ENCODE measurements at places on chromosomes 12 and 14.
A peak's percentile ranks its signal among the peaks of the same experiment; 100 is the strongest.

DNA sequence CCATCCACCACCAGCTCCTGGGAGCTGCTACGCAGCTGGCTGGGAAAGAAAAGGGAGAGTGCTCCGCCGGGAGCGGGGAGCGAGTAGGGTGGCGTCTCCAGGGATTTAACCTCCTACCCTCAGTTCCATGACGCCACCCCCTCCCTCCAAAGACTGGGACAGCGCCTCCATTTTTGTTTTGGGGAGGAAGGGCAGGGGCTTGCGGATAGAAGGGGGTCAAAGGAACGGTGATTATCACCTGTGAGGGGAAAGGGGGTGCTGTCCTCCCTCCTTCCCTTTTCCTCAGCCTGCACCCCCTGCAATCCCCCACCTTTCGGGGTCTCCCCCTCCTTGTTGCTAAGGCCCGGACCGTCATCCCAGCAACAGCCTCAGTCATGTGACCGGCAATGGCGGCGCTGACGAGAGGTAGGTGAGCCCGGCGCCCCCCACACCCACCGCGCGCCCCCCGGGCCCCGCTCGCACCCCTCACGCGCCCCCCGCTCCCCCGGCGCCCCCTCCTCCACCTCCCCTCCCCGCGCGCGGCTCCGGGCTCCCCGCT is at the start of gene DTX3:
Gene DTX3, plus strand, starts transcription at position 371 of the 538 bp plus-strand sequence. CDS start 1,694 bp downstream, outside the sequence.
- DNase-seq: peak; percentile 47

DNA sequence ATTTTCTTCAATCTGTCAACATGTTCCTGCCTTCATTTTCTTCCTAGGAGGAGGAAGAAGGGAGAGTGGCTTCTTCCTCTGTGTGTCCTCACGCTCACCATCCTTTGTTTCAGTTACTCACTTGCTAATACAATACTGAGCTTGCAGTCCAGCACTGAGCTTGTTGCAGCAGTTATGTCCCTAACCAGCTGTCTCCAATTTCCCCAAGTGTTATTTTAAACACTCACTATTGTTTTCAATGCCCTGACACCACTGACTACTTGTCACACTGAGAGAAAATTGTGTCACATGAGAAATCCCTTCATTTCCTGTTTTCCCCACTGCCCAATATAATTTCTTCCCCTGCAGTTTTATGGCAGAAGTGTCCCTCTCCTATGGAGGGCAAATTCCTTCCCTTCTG is 53.4 kb downstream of the HSD17B6 start:
- no peak for DNase-seq

- no peak for DNase-seq
These were observed 429.4 kb downstream of the ZFP36L1 start for GRCh38 chr14:68363466-68363842.

- DNase-seq: no peak
These were observed 109.0 kb upstream of the ATP2B1 start for GRCh38 chr12:89817501-89818226.

DNA sequence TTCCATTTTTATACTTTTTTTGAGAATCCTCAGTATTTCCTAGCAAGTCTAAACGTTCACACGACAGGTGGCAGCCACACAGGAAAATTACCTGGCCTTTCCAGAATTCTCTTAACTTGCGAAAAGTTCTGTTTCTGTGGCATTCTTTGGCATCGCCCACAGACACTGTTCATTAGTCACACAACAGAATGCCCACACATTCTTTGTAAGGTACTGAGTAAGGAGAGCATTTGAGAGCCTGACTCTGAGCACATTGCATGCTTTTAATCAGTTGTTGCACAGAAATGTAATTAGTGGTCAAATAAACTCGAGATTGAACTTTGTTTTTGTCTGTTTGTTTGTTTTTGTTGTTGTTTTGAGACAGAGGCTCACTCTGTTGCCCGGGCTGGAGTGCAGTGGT is 52.4 kb downstream of the LMNTD1 start:
- DNase-seq: no peak

DNA sequence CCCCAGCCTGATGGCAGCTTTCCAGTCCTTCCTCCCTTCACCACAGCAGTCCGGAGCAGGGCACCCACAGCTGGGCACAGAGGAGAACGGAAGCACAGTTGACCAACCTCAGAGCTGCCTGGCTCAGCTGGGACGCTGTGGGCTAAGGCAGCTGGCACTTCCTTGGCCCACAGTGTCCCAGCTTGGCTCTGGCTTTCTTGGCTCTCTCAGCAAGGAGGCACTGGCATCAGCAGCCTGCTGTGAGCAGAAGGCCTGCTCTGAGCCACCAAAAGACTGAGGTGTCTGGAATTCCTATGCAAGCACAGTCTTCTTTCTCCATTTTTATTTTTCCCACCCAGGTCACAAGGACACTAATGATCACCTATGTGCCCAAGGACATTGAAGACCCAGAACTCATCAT is 32.6 kb downstream of the NGB start:
- DNase-seq: no peak

- DNase-seq: no peak
These were observed 3.9 kb downstream of the FLRT2 start for GRCh38 chr14:85533861-85534291.

DNA sequence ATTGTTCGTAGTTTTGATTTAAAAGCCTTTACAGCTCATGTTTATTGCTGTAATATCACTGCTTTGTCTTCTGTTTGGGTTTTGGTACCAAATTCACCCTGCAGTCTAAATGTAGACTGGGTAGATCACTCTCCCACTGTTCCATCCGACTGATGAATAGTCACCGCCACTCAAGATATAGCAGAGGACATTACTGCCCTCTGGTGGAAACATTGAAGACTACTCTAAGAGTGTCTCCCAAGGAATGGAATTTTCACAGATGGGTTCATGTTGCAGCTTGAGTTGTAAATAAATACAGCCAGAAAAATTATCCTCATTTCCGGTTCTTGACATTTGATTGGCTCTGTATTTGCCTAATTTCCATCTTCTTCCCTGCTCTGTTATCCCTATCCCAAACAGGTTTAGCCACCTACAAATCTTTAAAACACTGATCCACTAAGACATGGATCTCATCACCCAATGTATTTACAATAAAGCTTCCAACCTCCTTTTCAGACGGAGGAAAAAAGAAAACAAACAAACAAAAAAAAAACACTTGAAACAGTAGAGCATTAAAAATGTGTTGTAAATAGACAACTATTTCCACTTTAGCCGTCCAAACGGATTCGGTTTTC is 198.3 kb upstream of the CPNE8 start:
- no peak for DNase-seq

GRCh38 chr14:36021030-36021422 is 155.5 kb downstream of the PTCSC3 start:
- DNase-seq: no peak

- DNase-seq: no peak
These were observed 28.3 kb downstream of the DUSP16 start for GRCh38 chr12:12534166-12534866.

GRCh38 chr12:57434517-57435223 is at the start of gene INHBC:
INHBC (plus strand) TSS chr12:57434784; CDS start chr12:57434887, 103 bp downstream.
- DNase-seq: no peak

- no peak for DNase-seq
These were observed 188.6 kb downstream of the SLC5A8 start for GRCh38 chr12:101021442-101021841.

GRCh38 chr12:12736759-12737676 is 19.9 kb downstream of the CDKN1B start:
- peak; percentile 55 for DNase-seq

GRCh38 chr14:61710853-61711817 is 15.8 kb downstream of the HIF1A start:
- DNase-seq: no peak

- no peak for DNase-seq
These were observed 155.9 kb downstream of the KCNH5 start for GRCh38 chr14:62889364-62889763.

- DNase-seq: no peak
These were observed 188.2 kb upstream of the FRMD6 start for GRCh38 chr14:51463461-51463860.

DNA sequence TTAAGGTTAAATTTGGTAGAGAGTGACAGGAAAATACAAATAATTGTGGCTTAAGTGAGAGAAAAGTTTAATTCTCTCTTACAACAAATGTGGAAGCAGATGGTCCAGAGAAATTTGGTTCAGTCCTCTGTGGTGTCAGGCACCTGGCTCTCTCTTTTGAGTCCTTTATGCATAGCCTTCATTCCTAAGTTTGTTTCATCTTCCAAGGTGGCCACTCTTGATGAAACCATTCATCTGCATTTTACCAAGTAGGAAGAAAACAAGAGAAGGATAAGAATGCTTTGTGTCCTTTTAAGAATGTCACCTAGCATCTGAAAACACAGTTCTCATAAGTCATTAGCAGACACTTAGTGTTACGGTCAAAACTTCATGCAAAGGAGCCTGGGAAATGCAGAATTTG is 442.5 kb downstream of the CCER1 start:
- DNase-seq: no peak

DNA sequence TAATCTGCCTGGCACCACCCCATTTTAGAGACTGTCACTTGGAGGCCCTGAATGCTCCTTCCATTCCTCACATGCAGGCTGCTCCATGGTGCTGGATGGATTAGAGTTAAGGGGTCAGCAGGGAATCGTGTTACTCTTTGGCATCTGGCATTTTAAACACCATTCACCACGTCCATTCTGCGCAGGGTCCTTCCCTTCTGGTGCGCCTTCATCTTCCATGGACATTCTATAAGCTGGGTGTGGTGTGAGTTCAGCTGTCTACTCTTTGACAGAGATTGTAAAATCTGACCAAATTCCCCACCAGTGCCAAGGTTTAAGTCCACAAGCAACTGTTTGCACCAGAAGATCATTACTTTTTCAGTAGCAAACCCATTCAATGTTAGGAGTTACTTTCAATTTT is 47.8 kb downstream of the GIT2 start:
- no peak for DNase-seq

DNA sequence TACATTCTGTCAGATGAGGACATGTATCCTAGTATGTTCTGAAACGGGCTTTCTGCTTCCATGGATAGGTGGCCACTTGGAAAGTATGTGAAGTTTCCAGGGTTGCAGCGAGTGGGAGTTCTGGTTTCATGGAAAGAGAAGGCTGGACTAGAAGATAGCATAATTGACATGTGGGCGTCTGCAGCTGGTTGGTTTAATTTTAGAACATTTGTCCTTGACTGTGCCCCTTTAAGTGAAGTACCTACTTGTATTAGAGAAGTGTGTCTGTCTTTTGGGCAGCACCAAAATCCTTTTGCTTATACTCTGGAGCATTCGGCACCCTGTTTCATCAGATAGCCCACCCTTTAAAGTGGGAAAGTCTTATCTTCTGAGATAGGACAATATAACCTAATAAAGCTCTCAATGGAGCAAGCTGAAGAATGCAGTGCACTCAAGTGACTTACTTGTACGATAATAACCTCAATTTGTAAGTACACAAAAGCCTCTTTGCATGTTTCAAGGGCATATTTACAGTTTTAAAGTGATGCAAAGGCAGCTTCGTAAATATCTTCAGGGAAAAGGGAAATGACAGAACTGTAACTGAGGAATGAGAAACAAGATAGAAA is 35.2 kb downstream of the NTN4 start:
- DNase-seq: no peak

DNA sequence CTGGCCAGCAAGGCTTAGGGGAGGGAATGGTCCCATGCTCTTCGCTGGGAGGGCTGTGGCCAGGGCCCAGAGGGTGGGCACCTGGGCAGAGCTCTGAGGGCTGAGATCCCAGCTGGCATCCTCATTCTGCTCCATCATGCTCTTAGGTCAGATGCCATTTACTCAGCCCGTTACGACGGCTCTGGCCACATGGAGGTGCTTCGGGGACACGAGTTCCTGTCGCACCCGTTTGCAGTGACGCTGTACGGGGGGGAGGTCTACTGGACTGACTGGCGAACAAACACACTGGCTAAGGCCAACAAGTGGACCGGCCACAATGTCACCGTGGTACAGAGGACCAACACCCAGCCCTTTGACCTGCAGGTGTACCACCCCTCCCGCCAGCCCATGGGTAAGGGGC is 30.8 kb upstream of the LRP1-AS start:
- no peak for DNase-seq

DNA sequence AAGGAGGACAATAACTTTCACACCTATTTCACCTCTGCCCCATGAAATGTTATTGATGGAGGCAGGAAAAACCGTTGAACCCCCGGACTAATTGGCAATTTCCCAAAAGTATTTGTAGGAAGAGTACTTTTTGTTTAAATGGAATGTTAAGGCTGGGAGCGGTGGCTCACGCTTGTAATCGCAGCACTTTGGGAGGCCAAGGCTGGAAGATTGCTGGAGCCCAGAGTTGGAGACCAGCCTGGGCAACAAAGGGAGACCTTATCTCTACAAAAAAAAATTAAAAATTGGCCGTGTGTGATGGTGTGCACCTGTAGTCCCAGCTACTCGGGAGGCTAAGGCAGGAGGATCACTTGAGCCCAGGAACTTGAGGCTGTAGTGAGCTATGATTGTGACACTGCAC is 26.0 kb upstream of the SPTLC2 start:
- no peak for DNase-seq

- DNase-seq: no peak
These were observed 881.3 kb upstream of the SEL1L start for GRCh38 chr14:82414853-82415539.

- DNase-seq: no peak
These were observed 51.4 kb downstream of the WSCD2 start for GRCh38 chr12:108180255-108181094.

GRCh38 chr14:34243001-34243400 is 219.0 kb downstream of the SPTSSA start:
- DNase-seq: no peak

GRCh38 chr14:68449561-68450181 is 343.2 kb downstream of the ZFP36L1 start:
- no peak for DNase-seq

DNA sequence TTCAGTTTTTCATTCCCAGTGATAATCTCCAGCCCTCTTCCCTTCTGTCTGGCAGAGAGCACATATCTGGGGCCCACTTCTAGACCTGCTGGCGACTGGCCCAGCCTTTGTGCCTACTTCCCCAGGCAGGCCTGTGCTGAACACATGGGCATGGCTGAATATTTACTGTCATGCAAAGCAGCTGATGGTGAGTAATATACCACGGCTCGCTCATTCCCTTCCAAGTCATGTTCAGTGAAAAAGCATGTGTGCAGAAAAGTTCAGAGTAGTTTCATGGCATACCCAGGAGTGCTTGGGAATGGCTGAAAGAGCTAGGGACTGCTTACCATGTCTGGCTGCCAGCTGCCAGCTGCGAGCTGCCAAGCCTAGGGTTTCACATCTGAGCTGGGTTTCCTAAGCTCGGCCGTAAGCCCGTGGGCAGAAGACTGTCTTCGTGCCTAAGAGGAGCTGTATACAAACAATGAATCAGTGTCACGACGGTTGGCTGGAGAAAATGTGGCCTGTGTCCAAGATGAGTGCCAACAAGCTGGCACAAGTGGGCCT is 179.9 kb upstream of the PELI2 start:
- no peak for DNase-seq

GRCh38 chr14:101937926-101938767 is 26.2 kb upstream of the DYNC1H1 start:
- no peak for DNase-seq

- DNase-seq: peak; percentile 68
These were observed 665 bp downstream of the RHOF start for GRCh38 chr12:121792607-121793439.

- no peak for DNase-seq
These were observed 4.0 kb downstream of the ASCL1 start for GRCh38 chr12:102961466-102961855.
